Activated gamma-delta T cell treated with Interleukin-2 at 50 U/mL for 16 hours (primary cell): ENCODE measurements at places on chromosomes 3 and 15.

DNA sequence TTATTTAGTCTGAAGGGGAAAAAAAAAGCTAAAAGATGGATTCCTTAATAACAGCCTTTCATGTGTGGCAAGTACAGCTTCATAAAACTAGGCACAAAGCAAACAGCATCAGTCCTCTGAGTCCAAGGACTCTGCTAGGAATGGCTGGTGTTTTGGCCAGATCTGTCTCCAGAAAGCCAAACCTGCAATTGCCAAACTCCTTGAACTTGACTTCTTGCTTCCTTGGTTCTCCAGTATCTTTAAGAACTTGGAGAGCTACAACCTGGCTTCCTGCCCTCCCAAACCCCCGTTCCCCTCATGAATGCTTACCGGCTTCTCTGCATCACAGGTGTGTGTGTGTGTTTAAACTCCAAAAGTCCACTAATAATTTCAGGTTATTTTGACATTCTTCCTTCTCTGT, 1.6 kb upstream of the PLOD2 start:
- no peak for DNase-seq

GRCh38 chr3:97882975-97883598, 61.3 kb downstream of the CRYBG3 start:
- no peak for DNase-seq

GRCh38 chr3:55343486-55344357, 143.4 kb downstream of the WNT5A start:
- no peak for DNase-seq

DNA sequence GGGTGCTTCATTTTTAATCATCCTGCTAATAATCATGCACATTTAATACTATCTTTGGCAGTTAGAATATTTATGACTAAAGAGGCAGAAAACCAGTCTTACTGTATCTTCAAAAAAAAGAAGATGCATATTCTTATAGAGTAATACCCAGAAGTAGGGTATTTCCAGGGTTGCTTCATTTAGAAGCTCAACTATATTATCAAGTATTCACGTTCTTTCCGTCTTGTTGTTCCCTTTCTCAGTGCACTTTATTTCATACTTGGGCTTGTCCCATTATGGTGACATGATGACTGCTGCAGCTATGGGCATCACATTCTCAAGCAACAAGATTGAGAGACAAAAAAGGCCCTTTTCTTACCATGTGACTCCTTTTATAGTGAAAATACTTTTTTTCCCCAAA, 96.8 kb upstream of the ASB14 start:
- DNase-seq, result no peak

GRCh38 chr3:157618075-157618760, 115.0 kb upstream of the VEPH1 start:
- DNase-seq, result no peak

- DNase-seq, result no peak
Observed at GRCh38 chr15:43998607-43999006, 171.8 kb downstream of the WDR76 start.

DNA sequence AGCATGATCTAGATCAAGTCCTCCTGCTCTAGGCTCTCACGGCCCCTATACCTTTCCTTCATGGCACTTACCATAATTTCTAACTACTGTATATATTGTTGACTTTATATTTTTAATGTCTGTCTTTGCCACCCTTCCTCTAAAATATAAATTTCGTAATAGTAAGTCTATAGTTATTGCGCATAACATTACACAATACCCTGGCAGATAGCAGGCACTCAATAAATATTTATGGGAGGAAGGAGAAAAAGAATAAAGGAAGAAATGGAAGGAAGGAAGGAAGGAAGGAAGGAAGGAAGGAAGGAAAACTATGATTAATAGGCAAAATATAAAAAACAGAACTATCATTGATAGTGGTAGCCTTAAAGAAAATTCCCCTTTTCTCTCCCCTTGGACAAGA, 190.3 kb upstream of the LMCD1 start:
- no peak for DNase-seq

DNA sequence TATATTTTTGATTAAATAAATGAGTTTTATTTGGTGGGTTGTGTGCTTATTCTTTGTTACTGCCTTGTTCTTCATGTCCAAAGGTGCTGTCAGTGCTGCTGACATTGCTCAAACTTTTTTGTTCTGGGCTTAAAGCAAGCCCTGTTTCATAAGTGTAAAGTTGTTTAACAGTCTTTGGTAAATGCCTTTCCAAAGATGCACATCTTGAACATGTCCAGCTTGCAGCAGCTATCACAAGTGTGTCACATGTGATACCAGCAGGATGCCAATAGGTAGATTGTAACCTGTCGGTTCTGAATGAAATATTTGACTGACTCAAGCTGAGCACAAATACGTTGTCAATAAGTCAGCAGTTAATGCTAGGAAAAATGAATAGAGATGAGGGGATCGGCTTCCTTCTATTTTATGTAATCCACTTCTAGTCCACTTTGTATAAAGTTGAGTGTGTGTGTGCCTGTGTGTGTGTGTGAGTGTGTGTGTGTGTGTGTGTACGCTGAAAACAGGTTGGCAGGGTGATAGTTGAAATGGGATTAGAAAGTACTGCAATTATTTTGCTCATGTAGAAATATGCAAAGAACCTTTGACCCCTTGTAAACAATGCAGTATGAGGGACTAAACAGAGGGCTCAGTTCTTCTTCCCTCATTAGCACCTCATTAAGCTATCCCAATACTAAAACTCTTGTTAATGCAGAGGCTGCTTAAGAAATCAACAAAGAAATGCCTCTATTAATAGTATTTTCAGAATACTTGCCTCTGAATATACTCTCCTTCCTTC, 986.5 kb downstream of the TUSC7 start:
- DNase-seq, result no peak

DNA sequence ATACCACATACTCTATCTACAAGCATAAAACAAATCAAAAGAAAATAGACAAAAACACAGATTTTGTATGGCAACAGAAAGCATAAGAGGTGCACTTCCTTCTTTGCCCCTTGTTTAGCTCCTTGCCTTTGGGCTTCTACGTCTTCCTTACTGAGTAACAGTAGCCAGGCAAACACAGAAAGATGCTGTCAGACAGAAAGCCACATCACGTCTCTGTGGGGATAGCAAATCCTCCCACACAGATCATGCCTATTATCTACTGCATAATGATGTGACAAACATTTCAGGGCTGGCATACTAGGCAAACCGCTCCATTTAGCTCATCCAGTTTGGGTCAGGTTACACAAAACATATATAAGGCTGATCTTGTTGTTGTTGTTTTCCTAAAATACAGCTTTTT, 92.7 kb downstream of the BOC start:
- DNase-seq, result no peak

DNA sequence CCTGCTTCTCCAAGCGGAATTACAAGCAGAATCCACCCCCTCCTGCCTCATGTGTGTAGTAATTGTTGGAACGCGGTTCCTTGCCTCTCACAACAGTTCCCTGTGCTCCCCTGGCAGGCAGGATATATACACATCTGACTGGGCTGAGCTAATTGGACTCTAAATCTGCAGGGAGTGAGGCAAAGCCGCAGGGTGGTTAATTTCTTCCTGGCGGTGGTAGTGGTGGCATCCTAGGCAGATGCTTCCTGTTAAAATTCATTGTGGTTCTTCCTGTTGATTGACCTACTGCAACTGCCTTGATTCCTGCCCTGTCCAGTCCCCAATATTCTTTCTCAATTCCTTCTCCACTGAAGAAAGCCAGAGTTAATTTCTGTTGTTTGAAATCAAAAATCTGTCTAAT, 202.9 kb upstream of the PROK2 start:
- DNase-seq, result no peak

GRCh38 chr15:25682340-25682739, 180.8 kb downstream of the ATP10A start:
- DNase-seq, result no peak

DNA sequence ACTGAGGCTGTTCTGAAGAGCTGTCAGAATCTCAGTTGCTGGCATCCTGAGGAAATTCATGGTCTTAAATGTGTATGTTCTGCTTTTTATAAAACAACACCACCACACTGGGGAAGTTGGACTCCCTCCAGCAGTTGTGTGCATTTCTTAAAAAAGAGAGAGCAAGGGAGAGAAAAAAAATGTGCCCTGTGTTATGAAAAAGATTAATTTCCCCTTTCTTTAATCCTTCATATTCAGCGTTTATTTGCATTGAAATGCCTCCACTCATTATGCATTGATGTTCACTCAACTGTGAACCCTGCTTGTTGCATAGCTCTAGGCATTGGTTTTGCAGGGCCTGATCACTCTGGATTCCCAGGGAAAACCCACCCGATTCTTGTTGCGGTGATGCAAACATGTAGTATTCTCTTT, 4.4 kb upstream of the ZNF609 start:
- no peak for DNase-seq

- no peak for DNase-seq
Observed at GRCh38 chr3:135366816-135367215, 571.8 kb downstream of the EPHB1 start.

DNA sequence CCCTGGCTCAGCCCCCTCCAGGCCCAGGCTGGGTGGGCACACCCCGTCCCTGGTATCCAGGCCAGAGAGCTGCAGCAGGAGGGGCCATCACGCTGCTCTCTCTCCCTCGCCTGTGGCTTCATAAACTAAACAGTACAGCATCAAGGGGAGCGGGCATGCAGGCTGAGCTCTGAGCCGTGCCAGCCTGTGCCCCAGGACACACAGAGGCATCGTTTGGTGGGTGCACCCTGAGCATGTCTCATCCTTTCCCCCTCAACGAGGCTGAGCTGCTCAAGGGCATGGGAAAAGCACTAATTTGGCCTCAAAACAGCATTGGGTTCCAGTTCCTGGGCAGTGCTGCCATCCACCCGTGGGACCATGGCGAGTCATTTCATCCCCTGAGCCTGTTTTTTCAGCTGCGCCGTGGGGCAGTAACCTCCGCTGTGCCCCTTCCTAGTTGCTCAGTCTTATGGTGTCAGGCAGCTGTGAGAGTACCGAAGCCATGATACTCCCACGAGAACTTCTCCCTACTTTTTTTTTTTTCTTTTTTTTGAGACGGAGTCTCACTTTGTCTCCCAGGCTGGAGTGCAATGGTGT, 79.6 kb downstream of the CPN2 start:
- no peak for DNase-seq

DNA sequence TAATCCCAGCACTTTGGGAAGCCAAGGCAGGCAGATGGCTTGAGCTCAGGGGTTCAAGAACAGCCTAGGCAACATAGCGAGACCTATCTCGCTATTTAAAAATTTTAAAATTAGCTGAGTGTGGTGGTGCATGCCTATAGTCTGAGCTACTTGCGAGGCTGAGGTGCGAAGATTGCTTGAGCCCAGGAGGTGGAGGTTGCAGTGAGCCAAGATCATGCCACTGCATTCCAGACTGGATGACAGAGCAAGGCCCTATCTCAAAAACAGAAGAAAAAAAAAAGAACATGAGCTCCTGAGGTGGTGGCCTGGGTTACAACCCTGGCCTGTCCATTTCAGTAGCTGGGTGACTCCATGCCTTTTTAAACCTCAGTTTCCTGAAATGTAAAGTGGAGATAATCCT, 7.2 kb downstream of the DNASE1L3 start:
- no peak for DNase-seq

GRCh38 chr3:157347577-157348303, 88.9 kb upstream of the PTX3 start:
- no peak for DNase-seq

DNA sequence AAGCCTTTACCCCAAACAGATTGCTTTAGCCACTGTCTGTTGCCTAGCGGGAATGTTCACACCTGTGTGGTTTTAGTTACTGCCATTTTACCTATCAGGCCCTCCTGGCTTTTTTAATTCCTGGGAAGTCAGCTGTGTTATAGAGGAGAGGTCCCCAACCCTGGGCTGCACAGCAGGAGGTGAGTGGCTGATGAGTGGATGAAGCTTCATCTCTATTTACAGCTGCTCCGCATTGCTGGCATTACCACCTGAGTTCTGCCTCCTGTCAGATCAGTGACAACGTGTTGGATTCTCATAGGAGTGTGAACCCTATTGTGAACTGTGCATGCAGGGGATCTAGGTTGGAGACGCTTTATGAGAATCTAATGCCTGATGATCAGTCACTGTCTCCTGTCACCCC, 127.0 kb downstream of the MBNL1 start:
- DNase-seq, result no peak

GRCh38 chr3:71069797-71070196, 513.7 kb downstream of the FOXP1 start:
- peak; percentile 57 for DNase-seq

DNA sequence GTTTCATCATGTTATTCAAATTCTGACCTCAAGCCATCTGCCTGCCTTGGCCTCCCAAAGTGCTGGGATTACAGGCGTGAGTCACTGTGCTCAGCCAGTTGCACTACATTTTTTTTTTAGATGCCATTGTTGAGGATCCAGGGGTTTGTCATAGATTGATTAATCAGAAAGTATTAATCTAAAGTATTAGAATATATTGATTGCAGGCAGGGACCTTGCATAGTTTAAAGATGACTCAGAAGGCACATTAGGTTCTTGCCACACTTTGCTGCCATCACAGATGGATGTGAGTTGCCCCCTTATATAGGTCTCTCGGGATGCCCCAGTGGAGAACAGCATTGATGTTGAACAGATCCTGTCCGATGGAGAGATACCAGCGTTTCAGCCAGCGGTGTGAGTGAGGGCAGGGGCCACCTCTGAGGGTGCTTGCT, 41.1 kb downstream of the IGF1R start:
- DNase-seq, result no peak

DNA sequence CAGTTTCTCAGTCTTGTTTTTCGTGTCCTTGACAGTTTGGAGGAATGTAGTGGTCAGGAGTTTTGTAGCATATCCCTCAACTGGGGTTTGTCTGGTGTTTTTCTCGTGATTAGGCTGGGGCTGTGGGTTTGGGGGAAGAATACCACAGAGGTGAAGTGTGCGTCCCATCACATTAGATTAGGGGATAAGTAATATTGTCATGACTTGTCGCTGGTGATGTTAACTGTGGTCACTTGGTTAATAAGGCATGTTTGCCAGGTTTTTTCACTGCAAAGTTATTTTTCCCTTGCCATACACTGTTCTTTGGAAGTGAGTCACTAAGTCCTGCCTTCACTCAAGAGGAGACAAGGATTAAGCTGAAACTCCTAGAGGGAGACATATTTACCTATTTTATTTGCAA, 39.1 kb downstream of the PAK2 start:
- no peak for DNase-seq

GRCh38 chr15:72058585-72058984, 59.4 kb downstream of the MYO9A start:
- no peak for DNase-seq
